ENCODE measurements at places on chromosomes 6 and 20.

- DNase-seq: no peak
Observed at GRCh38 chr6:84772428-84773132, 8.2 kb upstream of the TBX18 start.

- DNase-seq: no peak
Observed at GRCh38 chr6:167706313-167707109, 120.2 kb upstream of the AFDN start.

GRCh38 chr6:150332939-150333584, 35.8 kb upstream of the IYD start:
- no peak for DNase-seq

- peak; percentile 4 for DNase-seq
Observed at GRCh38 chr6:71977884-71978283, 91.5 kb downstream of the RIMS1 start.

DNA sequence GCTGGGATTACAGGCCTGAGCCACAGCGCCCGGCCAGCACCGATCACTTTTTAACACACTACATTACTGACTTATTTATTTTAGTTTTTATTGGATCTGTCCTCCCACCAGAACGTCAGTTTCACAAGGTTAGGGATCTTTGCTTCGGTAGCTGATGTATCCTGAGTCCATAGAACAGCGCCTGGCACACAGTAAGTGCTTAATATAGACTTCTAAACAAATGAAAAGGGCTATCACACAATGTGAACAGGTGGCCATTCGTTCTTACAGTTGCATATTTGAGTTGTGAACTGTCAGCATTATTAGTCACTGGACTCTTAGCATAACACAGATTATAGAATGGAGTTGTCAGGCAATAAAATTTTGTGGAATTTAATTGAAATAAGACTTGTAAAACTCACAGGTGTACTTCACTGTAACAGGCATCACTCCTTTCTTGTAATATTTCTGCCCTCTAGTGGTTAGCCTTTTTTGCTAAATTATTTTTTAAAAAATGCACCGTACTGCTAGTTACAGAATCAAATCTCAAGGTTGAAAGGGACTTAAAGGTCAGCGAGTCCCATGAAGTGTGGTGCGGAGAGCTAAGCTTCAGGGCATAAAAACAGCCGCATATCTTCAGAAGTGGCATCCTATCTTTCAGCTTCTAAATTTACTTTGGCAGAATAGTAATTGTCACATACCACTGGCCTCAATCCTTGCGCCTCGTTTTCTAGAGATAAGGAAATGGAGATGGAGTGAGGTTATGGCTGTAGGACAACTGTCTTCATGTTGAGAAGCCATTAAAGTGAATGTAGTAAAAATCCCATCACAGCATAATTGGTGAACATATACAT, 3.4 kb upstream of the TBC1D7 start:
- peak; percentile 32 for DNase-seq

DNA sequence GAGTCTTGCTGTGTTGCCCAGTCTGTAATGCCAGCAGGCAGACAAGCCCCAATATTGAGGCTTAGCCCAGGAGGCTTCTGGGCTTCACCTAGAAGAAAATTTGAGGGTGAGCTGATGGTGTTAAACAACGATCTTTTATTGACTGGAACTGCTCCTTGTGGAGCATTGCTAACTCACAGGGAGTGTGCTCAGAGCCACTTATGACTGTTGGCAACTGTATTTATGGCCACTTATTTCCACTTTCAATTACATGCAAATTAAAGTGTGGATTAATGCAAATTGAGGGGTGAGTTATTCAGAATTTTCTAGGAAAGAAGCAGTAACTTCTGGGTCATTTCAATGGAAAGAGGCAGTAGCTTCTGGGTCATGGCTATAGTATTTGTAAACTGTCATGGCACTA, 317.2 kb upstream of the FKBP1C start:
- no peak for DNase-seq

DNA sequence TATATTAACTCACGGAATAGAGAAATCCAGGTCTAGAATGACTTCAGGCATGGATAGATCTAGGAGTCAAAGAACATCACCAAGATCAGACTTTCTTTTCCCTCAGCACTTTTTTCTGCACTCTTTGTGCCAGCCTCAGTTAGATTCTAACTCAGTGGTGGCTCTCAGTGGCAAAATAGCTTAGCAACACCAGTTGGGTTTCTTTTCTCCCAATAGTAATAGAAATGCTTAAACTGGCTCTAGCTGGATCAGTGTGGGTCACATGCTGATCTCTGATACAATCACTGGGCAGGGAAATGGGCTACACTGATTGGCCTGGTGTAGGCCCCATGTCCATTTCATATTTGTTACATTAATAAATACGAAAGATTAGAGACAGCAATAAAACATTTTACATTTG, 44.2 kb upstream of the ARFGEF2 start:
- DNase-seq: no peak

DNA sequence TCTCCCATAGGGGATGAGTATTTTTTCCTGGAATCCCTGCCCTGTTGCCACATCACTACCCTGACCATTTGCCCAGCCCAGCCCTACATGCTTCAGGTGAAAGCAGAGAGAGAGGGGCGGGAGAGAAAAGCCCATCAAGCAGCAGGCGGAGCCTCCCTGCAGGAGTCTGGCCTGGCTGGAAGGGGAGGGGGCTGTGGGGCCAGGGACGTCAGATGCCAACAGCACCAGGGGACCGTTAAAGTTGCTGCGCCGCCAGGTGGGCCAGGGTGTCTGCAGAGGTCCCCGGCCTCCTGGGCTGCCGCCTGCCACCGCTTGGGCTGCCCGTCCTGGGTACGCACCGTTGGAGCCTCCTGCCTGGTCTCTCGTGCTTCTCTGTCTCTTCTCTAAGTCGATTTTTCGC, 757 bp upstream of the R3HDML start:
- DNase-seq: no peak

DNA sequence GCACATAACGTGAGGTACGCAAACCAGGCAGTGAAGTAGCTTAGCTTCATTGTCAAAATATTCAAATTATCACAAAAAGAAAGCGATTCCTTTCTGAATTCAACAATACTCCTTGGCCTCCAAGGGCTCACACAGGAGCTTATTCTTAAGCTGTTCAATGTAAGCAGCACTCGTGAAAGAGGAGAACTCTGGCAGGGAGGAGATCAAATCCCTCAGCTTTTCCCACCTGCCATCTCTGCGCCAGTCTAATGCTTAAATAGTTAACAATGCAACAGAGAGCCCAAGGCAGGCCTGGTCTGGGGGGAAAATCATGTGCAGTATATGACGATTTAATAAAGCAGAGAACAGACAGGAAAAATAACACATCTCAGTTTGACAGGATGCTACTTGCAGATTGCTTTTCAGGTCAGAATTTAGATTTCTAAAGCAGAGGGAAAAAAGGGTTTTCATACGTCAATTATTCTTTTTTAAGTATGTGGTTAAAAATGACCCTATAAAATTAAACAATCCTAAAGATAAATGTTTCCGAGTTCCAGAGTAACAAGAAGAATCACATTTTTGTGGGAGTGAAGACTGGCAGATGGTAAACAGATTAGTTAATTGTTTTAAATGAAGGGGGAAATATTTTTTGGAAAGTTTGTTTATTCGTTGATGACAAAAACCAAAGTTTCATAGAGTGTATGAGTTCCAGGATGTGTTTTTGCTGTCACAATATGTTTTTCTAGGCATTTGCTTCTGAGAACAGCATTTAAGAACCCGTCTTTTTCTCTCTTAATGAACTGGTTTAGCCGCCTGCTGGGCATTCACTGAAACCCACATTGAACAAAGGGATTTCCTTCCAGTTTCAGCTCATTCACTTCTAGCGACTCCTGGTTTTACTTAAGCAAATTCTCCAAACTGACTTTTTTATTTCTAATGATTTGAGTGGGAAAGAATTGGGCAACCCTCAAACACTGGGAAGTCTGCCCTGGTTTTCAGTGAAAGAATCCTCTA, 45.9 kb downstream of the PLAGL1 start:
- DNase-seq: no peak

DNA sequence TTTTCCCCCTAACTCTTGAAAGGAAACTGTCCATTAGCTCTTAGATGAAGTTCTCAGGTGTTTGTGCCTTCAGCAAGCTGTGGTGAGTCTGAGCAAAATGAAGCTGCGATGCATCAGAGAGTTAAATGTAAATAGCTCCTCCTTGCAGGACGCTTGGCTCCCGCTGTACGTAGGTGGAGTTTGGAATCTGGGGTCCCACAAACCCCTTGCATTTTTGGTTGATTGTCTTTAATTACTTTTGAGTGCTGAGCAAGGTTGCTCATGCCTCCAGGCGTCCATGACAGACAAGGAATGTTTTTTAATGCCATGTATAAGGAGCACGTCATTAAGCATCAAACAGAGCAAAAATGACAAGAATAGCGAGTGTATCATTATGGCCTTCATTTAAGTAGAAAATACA, 300.5 kb downstream of the TFAP2C start:
- DNase-seq: no peak

GRCh38 chr20:16803965-16804792, 56.0 kb downstream of the OTOR start:
- peak; percentile 75 for DNase-seq

GRCh38 chr20:39112178-39112743, 150.1 kb downstream of the DHX35 start:
- DNase-seq: peak; percentile 92

GRCh38 chr6:131967948-131968347, 16.8 kb upstream of the CCN2 start:
- no peak for DNase-seq

GRCh38 chr6:4603291-4603690, 172.9 kb upstream of the CDYL start:
- no peak for DNase-seq

GRCh38 chr6:107657755-107658461, 166.2 kb downstream of the SCML4 start:
- no peak for DNase-seq

DNA sequence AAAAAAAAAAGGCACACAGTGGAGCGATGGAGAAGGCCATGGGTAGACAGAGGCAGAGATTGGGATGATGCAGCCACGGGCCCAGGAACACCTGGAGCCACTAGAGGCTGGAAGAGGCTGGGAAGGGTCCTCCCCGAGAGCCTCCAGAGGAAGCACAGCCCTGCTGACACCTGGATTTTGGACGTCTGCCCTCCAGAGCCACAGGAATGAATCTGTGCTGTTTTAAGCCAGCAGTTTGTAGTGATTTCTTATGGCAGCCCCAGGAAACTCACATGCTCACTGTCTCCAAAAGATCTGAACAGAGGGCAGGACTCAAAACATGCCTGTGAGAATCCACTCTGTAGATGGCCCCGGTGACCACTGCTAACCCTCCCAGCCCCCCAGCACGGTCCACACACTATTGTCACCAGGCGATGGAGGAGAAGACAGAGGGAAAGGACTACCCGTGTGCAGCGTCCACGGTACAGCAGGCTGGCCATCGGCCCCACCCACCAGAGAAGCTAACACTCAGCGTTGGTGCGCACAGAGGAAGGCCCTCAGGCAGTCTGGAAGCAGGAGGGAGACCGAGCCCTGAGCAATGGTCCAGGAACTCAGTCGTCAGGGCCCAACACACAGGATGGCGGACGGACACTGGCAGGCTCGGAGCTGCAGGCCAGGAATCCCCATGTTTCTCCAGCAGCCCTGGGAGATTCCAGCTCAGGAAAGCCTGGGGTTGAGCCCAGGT, 99.7 kb downstream of the BMP7 start:
- DNase-seq: no peak

GRCh38 chr6:13579911-13580310, 5.5 kb downstream of the SIRT5 start:
- no peak for DNase-seq

- DNase-seq: no peak
Observed at GRCh38 chr20:15162079-15162647, 824.8 kb upstream of the FLRT3 start.

GRCh38 chr20:21397341-21398108, at the start of gene NKX2-4:
TSS of gene NKX2-4 (minus strand) at chr20:21397526. CDS start at chr20:21397399, 127 bp downstream.
- no peak for DNase-seq

DNA sequence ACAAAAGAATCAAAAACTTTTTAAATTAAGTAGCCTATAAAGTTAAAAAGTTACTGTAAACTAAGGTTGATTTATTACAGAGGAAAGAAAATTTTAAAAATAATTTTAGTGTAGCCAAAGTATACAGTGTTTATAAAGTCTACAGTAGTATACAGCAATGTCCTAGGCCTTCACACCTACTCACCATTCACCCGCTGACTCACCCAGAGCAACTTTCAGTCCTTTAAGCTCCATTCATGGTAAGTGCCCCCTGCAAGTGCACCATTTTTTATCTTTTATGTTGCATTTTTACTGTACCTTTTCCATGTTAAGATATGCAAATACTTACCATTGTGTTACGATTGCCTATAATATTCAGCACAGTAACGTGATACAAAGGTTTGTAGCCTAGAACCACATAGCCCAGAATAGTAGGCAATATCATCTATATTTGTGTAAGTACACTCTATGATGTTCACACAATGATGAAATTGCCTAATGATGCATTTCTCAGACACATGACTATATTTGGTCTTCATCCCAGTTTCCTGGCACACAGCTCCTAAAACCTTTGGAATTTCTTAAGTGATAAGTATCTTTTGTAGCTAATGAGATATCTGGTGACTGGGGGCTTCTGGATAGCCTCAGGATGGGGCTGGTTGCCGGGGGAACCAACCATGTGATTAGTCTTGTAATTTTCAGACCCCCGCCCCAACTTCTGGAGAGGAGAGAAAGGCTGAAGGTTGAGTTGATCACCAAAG, 111.0 kb downstream of the MRPL14 start:
- DNase-seq: peak; percentile 90

GRCh38 chr20:17822039-17822438, 122.3 kb downstream of the BANF2 start:
- DNase-seq: no peak

- no peak for DNase-seq
Observed at GRCh38 chr20:63636752-63637628, 10.1 kb upstream of the GMEB2 start.

GRCh38 chr6:106702451-106703110, 73.2 kb downstream of the QRSL1 start:
- peak; percentile 29 for DNase-seq

GRCh38 chr20:2341336-2341735, 39.4 kb upstream of the TGM6 start:
- no peak for DNase-seq

- no peak for DNase-seq
Observed at GRCh38 chr6:151136141-151136755, 103.5 kb upstream of the AKAP12 start.

DNA sequence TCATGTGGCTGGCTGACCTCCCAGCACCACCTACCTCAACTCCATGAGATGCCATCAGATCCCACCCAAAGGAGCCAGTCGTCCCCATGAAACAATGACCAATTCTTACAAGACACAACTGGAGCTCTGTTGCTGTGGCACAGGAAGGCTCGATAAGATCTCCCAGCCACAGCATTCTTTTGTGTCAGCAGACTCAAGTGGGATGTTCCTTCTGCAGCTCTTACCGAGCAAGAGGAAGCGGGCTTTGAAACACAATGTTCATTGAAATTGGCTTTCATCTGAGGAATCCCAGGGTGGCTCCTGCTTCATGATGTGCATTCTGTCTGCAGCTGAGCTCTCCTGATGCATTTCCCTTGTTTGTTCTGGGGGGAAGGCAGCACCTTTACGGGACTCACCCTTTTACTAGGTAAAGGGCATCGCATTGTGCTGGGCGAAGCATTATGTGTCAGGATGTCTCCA, 222.0 kb upstream of the SGK1 start:
- no peak for DNase-seq

All from SK-N-DZ (cell line).